ENCODE measurements at places on chromosomes 3 and 15. TPM values are rescaled to one million over a fixed set of nuclear protein-coding genes. Genes with fewer than 3 reads are reported as not detected.

Gene PRR20G
- not detected for total RNA-seq

Gene FGF7
- total RNA-seq, result 7.3 TPM

Gene SYNPR
- total RNA-seq, result not detected

Gene CCNB2
- 7.8 TPM for total RNA-seq

Measured in skeletal muscle tissue (tissue), 5 donors.